Stimulated activated CD8-positive, alpha-beta memory T cell treated with anti-CD3 and anti-CD28 coated beads, Interleukin-15, amount 100 ng/mL, for 4 hours (primary cell): ENCODE measurements at places on chromosomes 7 and 10.

DNA sequence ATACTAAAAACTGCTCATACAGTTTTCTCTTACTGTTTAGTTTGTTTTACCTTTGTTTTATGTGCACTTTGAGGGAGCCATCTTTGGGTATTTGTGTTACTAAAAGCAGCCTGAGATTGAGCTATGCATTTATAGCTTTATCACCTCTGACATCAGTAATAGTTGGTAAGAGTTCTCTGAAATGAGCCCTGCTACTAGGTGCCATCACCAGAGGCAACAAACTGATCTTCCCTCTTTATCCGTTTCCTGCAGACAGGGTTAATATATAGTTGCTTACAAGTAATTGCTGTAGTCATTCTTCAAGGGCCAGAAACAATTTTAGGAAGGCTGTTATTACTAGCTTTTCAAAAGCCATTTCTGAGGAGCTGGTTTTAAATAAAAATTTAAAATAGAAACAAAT is 49.1 kb downstream of the KIF20B start:
- no peak for DNase-seq

GRCh38 chr7:142153400-142153799 is 41.9 kb downstream of the MGAM2 start:
- no peak for DNase-seq

DNA sequence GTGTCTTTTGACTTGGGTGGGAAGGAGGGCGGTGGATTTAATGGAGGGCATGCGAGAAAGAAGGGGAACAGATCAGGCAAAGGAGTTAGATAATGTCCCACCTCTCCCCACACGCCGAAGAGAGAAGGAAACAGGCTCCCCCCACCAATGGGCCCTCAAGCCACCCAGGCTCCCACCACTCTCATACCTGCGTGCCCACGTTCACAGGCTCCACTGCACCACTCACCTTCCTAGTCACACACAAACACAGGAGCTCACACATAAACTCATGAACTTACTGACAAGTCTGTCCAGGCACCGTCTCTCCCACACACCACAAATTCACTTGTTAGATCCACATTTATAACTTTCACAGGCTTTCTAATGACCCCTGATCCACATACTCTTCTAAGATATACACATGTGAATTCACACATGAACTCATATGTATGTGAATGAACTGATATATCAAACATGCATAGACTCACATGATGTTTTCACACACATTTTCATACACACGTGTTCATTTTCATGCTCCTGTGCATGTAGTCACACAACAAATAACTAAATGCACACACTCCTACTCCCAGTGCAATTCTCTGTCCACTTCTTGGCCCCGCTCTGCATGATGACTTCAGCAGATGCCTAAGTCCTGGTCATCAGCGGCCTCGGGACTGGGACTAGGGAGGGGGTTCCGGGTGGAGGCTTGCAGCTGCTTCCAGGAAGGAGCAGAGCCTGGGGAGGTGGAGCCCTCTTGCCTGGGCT is 1.5 kb downstream of the LZTS2 start:
- DNase-seq: no peak

- no peak for DNase-seq
Observed at GRCh38 chr10:48740015-48740707, 55.5 kb downstream of the WDFY4 start.

- DNase-seq: no peak
Observed at GRCh38 chr7:135940077-135941075, 36.8 kb downstream of the MTPN start.

DNA sequence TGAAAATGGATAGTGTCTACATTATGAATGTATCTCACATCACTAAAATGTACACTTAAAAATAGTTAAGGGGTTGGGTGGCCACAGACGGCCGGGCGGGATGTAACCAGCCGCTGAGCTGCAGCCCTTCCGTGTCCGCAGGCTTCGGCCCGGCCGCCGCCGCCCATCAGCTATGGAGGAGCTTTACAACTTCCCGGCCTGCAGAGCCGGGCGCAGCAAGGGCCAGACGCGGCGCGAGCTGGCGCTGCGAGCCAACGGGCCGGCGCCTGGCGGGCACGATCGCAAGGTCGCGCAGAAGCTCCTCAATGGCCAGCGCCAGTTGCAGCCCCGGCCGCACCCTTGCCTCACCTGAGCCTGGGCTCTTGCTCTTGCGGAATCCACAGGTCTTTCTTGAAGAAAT is 69.1 kb downstream of the KMT2C start:
- DNase-seq: no peak

- no peak for DNase-seq
Observed at GRCh38 chr7:39460486-39460885, 105.7 kb upstream of the YAE1 start.

- DNase-seq: no peak
Observed at GRCh38 chr10:33573606-33574005, 239.1 kb upstream of the NRP1 start.

DNA sequence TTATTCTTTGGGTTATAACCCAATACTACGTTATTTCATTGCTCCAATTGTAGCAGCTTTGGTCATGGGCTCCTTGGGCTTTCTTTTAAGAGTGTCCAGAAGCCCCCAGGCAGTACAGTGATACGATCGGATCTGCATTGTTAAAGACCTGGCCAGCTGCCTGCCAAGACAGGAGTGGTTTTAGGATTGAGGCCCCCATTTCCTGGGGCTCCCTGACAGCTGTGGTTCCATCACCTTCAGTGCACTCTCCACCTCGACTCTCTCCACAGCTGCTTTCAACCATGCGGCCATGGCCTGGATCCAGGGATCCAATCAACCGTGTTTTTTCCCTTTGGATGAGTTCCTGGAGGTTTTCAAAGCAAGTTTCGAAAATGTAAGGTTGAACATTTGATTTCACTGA is 123.4 kb upstream of the BTBD16 start:
- no peak for DNase-seq

DNA sequence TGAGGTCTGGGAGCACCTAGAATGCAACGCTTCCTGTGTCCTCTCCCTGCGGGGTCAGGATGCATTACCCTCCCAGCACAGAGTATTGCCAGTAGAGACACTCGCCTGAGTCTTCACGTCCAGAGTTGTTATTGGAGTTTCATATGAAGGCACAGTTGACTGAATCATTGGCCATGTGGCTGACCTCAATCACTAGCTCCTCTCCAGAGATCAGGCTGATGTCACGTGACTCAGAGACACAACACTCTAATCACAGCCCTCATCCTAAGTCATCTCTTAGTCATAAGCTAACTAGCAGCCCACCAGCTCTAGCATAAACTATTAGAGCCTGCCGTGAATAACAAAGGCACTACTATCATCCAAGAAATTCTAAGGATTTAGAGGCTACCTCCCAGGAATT is 107.8 kb downstream of the HECW1 start:
- DNase-seq: no peak

GRCh38 chr10:133453516-133454203 is at the start of gene SCART1:
Gene SCART1 (plus strand): TSS chr10:133453945. CDS start chr10:133453998, 53 bp downstream.
- DNase-seq: no peak

DNA sequence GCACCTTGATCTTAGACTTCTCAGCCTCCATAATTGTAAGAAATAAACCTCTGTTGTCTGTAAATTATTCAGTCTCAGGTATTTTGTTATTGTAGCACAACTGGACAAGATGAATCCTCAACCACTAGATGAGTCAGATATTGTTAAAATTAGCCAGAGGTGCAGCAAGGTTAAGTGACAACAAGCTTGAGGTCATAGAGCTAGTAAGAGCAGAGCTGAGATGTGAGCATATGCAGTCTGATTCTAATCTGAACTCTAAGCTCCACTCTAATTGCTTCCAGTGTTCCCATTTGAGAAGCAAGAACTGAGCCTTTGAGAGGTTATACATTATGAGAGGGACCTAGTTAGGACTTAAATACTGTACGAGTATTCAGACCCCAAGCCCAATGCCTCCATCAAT is 93.1 kb downstream of the FZD1 start:
- no peak for DNase-seq

GRCh38 chr10:12635127-12635541 is 285.8 kb downstream of the CAMK1D start:
- no peak for DNase-seq

DNA sequence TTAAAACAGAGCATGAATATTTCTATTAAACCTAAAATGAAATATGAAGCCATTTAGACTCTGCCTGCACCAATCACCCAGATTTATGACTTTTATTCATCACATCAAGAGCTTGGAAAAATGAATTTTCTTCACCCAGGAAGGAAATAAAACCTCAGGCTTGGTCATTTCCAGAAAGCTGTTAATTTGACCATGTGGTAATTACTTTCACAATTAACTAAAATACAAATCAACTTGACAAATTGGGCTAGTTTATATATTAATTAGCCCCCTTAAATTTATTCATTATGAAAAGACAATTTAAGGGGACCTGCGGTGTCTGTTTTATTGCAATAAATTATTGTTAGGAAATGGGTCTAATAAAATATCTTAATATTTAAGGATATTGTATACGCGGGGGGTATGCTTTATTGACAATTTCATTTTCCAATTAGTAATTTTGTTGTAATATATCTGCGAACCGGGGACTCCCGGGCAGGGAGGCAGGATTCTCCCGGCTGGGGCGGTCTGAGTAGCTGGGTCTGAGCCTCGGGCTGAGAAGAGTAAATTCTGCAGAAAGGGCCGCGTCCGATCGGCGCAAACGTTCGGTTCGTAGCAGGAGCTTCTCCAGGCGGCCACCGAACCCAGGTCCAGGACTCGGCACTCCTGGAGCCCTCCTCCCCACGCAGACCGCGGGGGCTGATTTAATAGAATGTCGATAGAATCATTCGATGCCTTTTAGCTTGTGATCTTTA is 9.4 kb upstream of the MNX1 start:
- no peak for DNase-seq

GRCh38 chr7:39260279-39260844 is 282.7 kb downstream of the POU6F2 start:
- DNase-seq: no peak

- DNase-seq: no peak
Observed at GRCh38 chr7:103573479-103574058, 127.6 kb upstream of the SLC26A5 start.

DNA sequence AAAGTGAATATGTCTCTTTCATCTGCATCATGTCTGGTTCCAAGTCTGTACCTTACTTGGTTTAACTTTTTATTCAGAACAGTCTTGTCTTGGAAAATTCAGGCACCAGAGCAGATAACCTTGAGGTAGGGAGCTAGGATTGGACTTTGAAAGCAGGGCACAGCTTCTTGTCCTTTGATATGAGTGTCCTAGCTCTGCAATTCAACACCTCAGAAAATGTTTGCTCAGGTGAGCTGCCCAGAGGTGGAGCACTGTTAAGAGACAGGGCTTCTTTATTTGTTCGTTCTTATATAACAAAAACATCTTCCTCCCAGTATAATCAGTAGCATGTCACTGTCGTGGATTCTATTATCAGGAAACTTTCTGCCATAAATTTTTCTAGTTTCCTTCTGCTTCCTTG is 118.3 kb downstream of the LRRC4 start:
- no peak for DNase-seq

DNA sequence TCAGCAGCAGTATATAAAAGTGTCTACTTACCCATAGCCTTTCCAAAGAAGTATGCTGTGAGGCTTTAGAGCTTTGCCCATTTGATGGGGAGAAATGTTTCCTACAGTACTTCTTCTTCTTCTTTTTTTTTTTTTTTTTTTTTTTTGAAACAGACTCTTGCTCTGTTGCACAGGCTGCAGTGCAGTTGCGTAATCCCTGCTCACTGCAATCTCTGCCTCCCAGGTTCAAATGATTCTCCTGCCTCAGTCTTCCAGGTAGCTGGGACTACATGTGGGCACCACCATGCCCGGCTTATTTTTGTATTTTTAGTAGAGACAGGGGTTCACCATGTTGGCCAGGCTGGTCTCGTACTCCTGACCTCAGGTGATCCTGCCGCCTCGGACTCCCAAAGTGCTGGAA is 101.7 kb upstream of the TMEM26 start:
- no peak for DNase-seq

GRCh38 chr7:124413029-124413428 is 352.6 kb downstream of the GPR37 start:
- no peak for DNase-seq

GRCh38 chr10:69107176-69107490 is 16.8 kb upstream of the VPS26A start:
- no peak for DNase-seq

DNA sequence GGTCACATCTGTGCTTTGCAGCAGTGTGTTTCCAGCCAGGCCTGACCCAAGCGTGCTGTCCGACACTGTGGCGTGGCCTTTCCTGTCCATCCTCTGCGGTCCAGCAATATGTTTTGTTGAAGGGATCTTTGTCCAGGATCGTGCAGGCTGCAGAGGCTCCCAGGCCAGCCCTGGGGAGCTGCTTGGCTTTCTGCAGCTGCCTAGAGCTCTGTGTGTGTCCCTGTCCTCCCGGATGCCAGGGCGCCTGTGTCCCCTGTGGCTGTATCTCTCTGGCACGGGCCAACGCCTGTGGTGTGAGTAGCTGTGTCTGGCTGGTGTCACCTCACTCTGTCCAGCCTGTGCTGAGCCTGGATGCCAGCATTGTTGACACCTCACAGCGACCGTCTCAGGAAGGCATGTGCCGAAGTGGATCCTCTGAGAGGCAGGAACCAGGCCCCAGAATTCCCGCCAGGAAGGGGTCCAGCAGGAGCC is 94.5 kb downstream of the INPP5A start:
- DNase-seq: no peak

GRCh38 chr10:6486309-6486708 is 93.8 kb downstream of the PRKCQ start:
- DNase-seq: no peak

GRCh38 chr10:12135631-12136030 is 6.2 kb downstream of the SEC61A2 start:
- no peak for DNase-seq

DNA sequence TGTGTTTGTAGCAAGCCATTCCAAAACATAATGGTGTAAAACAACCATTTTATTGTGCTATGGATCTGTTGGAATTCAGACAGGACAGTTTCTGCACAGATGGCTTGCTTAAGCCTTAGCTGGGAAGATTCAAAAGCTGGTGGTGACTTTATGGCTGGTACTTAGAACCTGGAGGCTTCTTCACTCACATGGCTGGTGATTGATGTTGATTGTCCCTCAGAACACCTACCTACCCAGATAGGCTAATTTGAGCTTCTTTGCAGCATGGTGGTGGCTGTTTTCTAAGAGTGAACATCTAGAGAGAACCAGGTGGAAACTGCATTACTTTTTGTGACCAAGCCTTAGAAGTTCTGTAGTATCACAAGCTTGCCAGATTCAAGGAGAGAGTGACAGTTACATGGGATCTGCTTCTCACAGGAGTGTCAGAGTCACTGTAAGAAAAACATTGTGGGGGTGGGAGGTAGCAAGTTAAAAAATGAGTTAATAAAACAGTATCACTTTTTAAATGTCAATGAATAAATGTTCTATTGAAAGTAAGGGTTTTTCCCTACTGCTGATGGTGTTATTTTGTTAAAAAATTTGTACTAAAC is 7.1 kb downstream of the R3HCC1L start:
- DNase-seq: no peak

DNA sequence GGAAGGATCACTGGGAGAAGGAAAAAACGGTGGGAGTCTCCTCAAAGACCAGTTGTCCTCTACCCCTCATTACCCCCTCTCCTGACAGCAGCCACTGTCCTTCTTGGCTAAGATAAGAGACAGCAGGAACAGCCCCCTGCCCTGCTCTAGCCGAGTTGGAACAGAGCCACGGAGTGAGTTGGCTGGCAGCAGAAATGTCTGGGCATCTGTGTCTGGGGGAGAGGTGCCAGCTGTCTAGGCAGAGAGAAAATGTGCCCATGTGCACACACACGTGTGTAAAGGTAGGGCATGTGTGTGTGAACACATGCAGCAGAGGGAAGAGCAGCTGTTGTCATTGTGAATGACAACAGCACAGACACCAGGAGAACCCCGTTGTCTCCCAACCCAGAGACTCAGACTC is 9.4 kb upstream of the HILPDA start:
- DNase-seq: no peak
